Activated CD4-positive, alpha-beta T cell treated with anti-CD3 and anti-CD28 coated beads, Interleukin-2, amount 50 U/mL, for 48 hours (primary cell): ENCODE measurements at places on chromosomes 12 and 14.

DNA sequence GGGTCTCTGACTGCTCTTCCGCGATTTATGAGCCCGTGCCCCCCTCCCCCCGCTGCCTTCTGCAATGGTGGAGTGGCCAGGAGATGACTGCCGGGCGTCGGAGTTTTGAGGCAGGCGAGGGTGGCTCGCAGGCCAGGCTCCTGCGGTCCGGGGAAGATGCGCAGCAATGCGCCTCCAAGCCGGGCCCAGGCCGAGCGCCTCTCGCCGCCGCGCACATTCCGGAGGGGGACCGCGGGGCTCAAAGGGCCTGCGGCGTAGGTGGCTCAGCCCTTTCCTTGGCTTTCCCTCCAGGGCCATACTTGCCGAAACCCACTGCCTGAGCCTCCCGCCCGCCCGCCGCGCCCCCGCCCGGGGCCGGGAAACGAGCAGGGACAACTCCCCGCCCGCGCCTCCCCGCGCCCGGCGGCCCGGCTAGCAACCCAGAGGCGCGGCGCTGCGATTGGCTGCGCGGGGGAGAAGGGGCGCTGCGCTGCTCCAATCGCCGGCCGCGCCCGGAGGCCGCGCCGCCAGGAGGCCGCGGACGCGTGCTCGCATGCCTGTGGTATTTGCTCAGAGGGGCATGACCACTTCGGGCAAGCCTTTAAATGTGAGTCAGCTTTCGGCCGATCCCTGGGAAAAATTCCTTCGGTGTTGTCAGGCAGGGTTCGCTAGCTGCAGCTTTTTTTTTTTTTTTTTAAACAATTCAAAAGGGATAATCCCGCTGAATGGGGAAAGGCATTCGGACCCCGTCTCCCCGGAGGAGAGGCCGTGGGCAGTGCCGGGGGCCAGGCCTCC is 157.9 kb upstream of the PARP11 start:
- peak; percentile 72 for DNase-seq

DNA sequence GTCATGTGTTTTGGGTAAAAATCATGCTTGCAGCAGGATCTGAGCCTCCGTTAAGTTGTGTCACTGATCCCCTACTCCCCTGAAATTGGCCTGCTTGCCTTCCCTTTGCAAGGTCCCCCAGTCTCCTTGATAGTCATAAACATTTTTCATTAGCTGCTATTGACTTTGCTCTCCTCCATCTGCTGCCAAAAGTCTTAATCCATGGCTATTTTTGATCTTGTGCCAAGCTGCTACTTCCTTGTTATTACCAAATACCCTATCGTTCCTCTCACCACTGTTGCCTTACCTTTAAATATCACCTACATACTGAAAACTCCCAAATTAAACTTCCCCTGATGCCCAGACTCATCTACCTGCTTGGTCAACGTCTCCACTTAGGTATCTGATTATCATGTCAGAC is 148.3 kb downstream of the PHLDA1 start:
- no peak for DNase-seq

- DNase-seq = no peak
These were observed 4.9 kb downstream of the GMFB start for GRCh38 chr14:54483846-54484245.

- no peak for DNase-seq
These were observed 163.6 kb upstream of the CCDC196 start for GRCh38 chr14:66322564-66322963.

GRCh38 chr12:65566751-65567150 is 257.5 kb upstream of the HMGA2 start:
- no peak for DNase-seq

DNA sequence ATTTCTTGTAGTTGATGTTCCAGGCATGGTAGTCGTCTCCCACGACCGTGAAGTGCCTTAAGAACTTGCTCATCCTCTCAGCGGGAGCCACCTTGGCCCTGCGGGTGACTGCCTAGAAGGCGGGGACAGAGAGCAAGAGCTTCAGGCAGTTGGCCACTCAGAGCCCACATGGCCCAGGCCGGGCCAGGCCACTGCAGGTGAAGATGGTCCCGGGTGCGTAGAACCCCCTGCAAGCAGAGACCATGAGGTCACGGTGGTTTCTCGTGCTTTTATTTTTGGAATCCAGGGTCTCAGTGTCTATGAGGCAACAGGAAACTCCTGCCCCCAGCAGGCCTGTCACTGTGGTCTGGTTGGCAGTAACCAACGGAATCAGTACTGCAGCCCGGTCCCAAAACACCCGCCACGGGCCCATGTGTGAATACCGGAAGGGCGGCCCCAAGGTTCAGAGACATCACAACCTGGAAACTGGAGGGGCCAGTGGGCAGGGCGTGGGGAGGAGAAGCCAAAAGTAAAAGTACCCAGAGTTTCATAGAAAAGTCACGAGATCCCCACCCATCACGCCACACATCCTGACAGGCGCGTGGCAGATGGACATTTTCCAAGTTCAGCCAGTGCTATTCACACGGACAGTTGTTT is 27.5 kb downstream of the HVCN1 start:
- DNase-seq = peak; percentile 61
